ENCODE measurements at places on chromosomes 1 and 21.

- DNase-seq, result no peak
Measured at GRCh38 chr1:30756206-30756544, 1.4 kb downstream of the LAPTM5 start.

- no peak for DNase-seq
Measured at GRCh38 chr1:189530162-189530561, 947.5 kb downstream of the BRINP3 start.

DNA sequence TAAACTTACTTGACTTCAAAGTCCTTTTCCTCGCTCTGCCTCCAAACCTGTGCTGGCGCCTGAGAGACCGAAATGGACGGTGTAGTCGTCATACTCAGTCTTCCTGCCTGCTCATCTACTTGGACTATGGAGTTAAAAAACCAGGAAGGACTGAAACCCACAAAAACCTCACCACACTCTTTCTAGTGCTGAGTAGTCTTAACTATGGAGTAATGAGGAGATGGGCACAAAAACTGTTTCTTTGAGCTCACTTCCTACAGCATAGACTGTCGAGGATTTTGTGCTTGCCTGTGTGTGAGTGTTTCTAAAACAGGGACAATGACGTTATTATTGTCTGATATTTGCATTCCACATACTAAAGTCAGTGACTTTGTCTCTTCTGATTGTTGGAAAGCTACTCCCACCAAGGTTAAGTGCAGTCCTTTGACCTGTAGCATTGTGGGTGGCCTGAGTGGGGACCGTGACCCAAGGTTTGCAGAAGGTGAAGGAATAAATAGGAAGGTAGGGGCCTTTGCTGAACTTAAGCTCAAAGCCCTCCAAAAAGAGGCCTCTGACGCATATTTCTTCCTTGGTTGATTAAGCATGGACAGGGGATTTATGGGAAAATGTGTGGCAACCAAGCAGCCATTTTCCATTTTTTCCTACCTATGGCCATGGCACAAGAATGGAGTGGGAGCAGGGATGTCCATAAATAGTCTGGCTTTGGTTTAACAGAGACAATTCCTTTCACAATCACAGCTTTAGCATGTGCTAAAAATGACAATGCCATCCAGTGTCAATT lies 109.6 kb downstream of the ZBTB18 start:
- no peak for DNase-seq

DNA sequence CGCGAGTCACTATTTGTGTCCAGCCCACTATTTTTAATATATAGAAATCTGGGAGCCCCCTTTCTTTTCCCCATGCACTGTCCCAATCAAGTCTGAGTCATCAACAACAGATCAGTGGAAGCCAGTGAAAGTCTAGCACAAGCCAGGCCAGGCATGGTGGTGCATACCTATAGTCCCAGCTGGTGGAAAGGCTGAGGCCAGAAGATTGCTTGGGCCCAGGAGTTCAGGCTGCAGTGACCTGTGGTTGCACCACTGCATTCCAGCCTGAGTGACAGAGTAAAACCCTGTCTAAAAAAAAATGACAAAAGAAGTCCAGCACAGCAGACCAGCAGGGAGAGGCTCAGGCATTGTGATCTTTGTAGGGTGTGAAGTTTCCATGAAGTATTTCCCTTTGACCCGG lies 9.0 kb upstream of the RPL5 start:
- DNase-seq, result no peak

- DNase-seq, result no peak
Measured at GRCh38 chr1:91559838-91560565, 59.4 kb downstream of the CDC7 start.

GRCh38 chr1:222792744-222793143 lies 22.1 kb upstream of the DISP1 start:
- DNase-seq, result no peak

DNA sequence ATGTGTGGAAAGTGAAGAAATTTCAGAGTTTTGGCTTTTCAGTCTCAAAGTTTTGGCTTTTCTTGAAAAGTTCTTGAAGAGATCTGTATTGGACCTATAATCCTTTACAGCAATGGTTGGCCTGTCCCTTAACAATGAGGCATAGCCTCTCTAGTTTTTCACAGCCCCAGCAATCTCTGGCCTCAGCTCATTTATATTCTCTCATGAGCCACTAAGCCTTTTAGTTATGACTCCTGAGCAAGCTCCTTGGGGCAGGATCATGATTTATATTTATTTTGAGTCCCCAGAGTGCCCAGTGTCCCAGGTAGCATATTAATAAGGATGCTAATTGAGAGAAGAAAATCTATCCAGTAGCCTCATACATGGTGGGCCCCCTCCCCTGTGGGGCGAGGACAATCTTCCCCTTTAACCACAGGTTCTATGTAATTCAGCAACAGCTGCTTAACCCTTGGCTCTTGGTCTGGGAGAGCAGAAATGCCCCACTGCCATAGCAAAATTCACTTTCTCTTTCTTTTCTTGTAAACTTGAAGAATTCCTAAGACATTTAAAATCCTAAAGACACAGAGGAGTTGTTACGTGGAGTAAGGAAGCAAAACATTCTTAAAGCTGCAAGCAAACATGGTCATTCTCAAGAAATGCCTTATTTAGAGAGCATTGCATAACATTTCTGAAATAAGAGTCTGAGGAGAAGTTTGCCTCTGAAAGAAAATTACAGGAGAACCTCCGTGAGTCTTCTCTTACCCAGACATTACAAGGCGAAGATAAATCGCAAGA lies 6.3 kb downstream of the NGF start:
- no peak for DNase-seq

GRCh38 chr1:232813097-232813496 lies 7.9 kb downstream of the MAP10 start:
- DNase-seq, result no peak

DNA sequence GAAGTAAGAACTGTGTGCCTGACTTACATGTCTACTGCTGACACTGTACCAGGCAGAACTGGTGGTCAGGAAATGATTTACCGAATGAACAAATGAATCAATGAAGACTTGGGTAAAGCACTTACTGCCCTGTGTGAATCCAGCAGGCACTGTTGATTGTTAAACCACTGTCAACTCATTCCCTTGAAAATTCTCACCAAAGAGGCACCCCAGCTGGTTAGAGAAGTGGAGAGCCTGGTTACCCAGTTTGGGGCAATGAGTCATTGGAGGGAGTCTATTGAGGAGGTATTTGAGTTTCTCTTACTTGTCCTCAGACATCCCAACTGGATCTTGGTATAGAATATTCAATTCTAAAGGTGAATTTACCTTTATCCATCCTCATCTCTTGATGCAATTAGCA lies 34.2 kb downstream of the JUN start:
- DNase-seq, result no peak

GRCh38 chr1:164598719-164599118 lies 39.7 kb downstream of the PBX1 start:
- DNase-seq, result no peak

DNA sequence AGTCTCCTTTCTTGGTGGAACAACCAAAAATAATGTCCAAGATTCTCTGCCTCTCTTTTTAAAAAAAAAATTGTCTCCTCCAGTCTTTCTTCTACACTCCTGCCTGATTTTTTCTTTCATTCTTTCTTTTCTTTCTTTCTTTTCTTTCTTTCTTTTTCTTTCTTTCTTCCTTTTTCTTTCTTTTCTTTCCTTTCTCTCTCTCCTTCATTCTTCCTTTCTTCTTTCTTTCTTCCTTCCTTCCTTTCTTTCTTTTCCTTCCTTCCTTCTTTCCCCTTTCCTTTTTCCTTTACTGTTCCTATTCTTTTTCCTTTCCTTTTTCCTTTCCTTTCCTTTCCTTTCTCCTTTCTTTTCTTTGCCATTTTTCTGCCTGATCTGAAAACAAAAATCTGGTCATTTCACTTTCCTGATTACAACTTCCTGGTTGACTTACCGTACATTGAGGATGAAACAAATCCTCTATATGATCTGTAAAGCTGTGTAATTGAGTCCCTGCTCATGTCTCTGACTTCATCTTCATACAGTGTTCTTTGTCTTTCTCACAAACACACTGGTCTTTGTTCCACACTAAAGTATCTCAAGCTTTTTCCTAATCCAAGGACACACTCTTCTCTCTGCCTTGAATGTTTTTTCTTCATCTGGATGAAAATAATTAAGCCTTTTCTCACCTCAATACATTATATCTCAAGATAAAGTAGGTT lies 6.1 kb upstream of the KRTAP23-1 start:
- DNase-seq, result no peak

DNA sequence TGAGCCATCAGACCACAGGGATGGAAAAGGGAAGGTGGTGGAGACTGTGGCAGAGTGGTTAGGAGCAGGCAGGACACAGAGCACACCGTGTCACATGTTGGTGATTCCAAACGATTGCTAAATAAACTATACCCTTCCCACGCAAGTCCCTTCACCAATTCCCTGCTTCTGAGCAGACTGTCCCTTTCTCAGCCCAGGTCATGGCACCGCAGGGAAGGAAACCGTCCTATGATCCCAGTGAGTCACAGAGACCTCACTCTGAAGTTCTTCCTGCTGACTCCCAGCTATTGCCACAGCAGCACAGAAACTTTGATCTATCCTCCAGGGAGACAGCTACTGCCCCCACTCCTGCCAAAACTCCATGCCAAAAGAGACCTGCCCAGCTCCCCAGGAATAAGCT lies 19.2 kb downstream of the RIMS3 start:
- DNase-seq, result no peak

DNA sequence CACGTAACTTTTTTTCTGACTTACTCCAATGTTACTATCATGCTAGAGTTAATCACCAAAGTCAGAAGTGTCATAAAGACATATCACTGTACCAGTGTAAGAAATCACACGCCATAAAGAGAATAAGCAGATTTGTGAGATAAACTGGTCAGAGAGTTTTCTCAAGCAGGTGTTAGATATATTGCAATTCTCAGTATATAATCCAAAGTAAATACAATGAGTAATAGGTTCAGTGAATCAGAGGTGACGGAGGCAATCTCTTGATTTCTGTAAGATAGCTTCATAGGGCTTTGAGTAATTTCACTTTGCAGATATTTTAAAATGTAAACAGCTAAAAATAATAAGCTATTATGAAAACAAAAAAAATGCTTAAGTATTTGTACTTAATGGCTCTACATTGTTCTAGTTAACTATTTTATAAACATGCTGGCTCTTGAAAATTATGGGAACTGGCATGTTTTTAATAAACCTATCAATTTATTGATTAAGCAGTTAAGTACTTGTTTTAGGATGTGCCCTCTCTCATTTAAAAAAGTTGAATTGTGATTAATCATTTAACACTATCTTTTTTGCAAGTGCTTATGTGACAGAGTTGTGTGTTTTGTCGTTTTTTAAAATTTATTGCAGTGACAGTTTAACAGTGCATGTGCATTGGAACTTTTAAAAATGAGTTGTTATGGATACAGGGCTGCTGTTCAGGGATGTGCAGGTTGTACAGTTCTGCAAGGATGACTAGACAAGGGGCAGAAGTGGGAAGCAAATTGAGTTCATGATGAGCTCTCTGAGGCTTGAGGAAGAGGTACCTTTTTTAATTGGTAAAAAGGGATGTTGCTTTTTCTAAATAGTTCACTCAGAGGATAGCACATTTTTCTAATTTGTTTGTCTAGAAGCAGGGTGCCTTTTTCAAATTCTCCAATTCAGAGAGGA lies 119.1 kb downstream of the USP25 start:
- no peak for DNase-seq

DNA sequence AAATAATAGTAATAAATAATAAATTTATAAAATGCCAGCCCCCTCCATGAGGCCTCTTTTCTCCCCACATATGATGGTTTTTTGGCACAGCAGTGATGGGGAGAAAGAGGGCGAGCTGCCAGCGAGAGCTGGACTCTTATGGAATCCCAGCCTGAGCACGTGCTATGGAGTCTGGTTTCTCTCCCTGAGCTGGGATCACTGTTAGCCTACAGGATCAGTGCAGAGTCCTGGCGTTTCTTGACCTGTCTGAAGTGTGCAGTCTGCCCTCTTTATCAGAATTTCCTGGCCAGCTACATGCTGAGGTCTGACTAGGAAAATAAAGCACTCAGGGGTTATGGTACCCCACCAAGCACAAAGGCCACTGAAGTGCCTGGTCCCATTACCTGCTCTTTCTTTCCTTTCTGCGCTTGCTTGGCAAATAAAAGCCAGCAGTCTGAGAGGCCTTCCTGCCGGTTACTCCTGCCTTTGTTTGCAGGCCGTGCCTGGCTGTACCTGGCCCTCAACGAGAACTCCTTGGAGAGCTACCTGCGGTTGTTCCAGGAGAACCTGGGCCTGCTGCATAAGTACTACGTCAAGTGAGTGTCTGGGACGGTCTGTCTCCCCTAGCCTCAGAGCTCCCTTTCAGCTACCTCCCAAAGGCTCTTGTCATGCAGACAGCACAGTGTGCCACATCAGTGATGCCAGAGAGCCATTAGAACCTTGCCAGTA lies 18.5 kb upstream of the SLC25A34 start:
- DNase-seq, result no peak

GRCh38 chr21:36436829-36437744 lies 42.8 kb downstream of the CLDN14 start:
- DNase-seq, result no peak

DNA sequence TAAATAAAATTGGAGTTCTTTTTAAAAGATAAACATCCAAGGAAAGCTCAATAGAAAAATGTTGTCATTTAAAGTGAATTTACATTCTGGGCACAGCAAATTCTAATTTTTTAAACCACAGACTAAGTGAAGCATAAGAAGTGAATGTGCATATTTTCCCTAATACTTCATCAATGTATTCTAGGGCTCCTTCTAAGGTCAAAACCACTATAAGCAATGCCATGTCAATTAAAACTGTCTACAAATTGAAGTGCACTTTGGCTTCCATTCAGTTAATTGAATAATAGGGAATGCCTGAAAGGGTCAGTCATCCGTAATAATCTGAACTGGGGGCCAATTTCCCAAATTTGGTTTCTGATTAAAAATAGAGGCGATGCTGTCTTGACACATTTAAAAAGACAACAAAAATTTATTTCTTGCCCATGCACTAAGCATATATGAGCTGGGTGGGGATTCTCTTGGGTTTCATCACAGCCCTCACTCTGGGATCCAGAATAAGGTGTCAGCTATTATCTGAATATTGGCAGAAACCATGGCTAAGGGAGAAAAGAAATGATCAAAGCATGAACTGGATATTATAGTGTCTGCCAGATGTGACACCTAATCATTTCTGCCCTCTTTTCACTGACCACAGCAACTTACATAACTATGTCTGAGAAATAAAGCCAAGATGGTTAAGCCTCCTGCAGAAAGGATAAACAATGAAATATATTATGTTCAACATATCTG lies 660.6 kb upstream of the B3GALT2 start:
- no peak for DNase-seq

- DNase-seq, result no peak
Measured at GRCh38 chr1:155277902-155278688, 832 bp downstream of the HCN3 start.

- DNase-seq, result no peak
Measured at GRCh38 chr21:35275776-35276175, 226.7 kb upstream of the RUNX1 start.

Data from CMK (cell line).